COR-L47 (cell line): ENCODE measurements at places on chromosomes 5 and 9.

GRCh38 chr9:33852216-33852826 is 35.4 kb downstream of the UBE2R2 start:
- peak; percentile 63 for DNase-seq

DNA sequence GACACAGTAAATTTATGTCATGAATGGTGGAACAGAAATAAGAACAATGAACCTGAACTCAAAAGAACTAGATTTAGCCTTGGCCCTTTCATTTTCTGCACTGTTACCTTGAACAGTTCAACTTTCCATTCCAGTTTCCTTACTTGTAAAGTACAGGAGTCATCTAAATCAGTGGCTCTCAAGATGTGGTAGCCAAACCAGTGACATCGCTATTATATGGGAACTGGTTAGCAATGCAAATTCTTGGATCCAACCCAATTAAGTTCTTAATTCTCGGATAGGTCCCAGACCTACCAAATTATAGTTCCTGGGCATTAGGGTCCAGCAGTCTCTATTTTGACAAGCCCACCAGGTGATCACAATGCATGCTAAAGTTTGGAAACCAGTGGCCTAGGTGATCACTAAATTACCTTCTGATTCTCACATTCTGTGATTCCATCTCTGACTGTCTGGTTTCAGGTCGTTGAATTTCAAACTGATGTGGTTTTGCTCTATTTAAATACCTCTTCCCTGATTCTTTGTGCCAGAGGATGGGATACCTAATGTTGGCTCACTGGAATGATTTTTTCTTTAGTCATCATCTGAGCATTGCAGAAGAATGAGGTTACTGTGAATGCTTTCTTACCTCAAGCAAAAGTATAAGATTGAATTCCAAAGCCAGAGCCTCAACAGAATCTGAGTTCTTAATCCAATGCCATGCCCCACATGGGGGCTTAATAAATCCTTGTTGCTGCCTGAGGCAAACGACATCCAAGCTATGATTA is 253.8 kb downstream of the ENC1 start:
- no peak for DNase-seq

- DNase-seq, result no peak
Observed at GRCh38 chr5:122358372-122358979, 46.4 kb downstream of the SNCAIP start.

DNA sequence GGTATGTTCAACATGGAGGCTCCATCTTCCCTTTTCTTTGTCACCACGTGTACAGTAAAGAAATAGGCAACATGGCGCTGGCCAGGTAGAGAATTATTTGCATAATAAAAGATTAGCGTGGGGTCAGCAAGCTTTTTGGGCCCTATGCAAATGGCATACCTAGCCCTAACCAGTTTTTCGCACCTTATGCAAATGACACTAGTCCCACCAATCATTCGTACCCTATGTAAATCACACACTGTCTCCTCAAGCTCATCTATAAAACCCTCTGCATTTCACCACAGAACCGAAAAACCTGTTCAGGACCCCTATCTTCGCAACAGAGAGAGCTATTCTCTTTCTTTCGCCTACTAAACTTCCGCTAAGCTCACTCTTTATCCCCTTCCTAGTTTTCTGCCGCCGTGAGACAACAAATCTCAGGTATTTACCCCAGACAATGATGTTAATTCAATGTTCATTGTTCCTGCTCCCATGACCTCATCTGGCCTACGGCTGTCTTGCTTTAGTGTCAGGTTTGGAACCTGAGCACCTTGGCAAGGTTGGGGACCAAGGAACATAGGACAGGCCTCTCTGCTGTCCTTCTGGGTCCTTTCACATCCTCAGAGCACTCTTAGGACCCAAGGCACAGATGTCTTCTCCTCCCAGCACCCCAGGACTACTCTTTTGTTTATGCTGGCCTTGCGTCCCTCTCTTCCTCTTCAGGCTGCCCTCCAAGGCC is 180.7 kb upstream of the RAI14 start:
- DNase-seq, result no peak

- no peak for DNase-seq
Observed at GRCh38 chr5:126849101-126849678, 72.3 kb downstream of the LMNB1 start.

- peak; percentile 89 for DNase-seq
Observed at GRCh38 chr5:140240987-140241706, 61.8 kb downstream of the PFDN1 start.

GRCh38 chr5:112637343-112637742 is 100.3 kb upstream of the APC start:
- no peak for DNase-seq

GRCh38 chr9:84343111-84343521 is 2.6 kb upstream of the SLC28A3 start:
- DNase-seq, result no peak

- no peak for DNase-seq
Observed at GRCh38 chr9:25917731-25918362, 239.6 kb upstream of the TUSC1 start.

DNA sequence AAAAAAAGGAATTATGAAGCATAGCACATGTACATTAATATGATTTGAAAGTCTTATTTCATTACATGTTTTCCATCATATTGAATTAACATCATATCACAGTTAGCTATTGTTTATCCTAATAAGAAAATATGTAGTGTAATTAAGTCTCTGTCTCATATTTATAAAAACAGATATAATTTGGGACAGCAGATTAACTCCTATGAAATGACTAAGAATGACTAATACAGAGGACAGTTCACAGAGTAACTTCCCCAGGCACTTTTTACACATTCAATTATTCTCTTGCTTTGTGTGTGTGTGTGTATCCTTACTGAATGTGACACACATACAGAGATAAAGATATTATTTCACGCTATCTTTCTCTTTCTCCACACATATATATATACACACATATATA is 2400.9 kb upstream of the C9orf72 start:
- DNase-seq, result no peak

DNA sequence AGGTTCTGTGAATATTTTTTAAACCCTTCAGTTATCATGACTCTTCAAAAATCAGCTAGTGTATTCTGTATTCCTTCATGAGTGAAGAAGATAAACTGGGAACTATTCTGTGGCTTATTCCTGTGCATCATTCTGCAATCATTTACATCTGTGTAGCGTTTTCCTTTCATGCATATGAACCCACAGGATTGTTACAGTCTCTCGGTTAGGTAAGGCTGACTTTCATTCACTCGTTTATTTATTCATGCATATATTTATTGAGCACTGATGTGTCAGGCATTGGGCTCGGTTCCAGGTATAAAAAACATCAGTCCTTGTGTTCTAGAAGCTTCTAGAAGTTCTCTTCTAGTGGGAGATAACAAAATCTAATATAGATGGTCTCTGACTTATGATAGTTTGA is 318.4 kb downstream of the MAN2A1 start:
- DNase-seq, result no peak

- no peak for DNase-seq
Observed at GRCh38 chr5:38079620-38080402, 178.5 kb upstream of the EGFLAM start.

GRCh38 chr5:129912601-129913255 is 8.5 kb downstream of the CHSY3 start:
- no peak for DNase-seq

DNA sequence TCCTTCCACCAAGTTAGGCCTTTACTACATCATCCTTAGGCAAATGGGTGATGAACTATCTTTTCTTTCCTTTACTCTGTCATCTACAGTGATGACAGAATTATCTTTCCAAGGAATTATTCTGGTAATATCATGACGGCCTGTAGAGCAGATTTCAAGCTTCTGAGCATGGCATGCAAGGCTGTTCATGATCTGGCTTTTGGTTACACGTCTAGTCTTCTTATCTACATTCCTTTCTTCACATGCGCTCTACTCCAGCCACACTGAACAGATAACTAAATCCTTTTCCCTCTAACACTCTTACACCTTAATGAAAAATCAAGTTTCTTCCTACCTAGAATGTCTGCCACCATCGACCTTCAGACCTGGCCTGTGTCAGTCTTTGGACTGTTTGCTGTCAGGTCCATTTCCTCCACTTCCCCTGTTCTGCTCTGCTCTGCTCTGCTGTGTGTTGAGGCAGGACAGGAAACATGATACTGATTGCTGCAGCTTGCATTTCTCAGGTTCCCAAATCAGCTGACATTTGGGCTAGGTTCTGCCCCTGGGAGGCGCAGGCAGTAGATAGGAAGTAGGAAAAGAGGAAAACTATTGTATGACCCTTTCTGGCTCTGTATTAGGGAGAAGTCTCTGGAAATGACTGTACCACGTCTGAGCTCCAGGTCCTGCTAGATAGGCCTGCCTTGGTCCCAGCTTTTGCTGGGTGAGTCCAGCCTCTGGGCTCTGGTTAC is 4.2 kb downstream of the SCGB3A2 start:
- no peak for DNase-seq

DNA sequence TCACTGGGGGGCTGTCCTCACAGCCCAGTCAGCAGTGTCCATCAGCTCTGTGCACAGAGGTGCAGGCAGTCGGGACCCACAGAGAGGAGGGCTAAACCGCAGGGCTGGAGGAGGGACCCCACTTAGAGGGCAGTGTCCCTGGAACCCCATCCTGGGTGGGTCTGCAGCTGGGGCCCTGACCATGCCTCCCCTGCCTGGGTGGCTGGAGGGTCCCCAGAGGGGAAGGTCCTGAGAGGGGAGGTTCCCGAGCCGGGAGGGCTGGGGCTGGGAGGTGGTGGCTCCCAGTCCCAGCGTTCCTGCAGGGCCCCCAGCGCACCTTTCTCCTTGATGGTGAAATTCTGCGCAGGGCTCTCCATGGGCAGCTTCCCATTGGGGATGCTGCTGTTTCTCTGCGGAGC is 32.7 kb downstream of the EXOC3 start:
- DNase-seq, result no peak

DNA sequence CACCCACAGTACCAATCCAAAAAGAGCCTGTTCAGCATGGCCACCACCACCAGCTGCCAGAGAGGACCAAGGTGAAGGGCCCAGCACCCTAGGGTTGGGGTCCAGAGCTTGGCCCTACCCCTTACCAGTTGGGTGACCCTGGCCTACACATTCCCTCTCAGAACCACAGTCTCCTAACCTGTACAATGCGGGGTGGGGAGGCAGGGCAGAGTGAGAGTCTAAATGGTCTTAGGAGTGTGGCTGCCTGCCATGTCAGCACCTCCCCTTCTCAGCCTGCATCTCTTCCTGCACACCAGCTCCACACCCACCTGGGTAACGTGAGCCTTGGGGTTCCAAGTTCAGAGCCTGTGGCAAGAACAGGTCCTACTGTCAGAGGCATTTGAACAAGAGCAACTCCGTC is 92.2 kb downstream of the C5orf15 start:
- no peak for DNase-seq

DNA sequence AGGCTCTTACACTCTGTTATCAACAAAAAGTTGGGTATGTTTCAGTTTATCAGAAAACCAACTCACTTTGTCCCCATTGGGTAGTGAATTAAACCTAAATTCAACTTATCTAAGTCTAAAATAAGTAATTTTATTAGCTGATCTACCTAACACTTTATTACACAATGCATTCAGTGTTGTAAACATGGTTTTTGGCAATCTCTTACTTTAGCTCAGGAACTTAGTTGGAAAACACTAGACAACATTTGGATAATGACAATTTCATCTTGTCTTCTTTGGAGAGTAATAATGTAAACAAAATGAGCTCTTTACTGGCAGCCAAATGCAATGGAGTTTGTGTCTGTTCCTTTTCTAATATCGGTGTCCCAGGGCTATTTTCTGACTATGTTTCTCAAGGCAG is 33.0 kb downstream of the FGF10 start:
- no peak for DNase-seq

GRCh38 chr5:73454379-73455036 is 5.9 kb upstream of the FOXD1 start:
- peak; percentile 67 for DNase-seq

- no peak for DNase-seq
Observed at GRCh38 chr5:144093400-144093799, 77.1 kb downstream of the YIPF5 start.

DNA sequence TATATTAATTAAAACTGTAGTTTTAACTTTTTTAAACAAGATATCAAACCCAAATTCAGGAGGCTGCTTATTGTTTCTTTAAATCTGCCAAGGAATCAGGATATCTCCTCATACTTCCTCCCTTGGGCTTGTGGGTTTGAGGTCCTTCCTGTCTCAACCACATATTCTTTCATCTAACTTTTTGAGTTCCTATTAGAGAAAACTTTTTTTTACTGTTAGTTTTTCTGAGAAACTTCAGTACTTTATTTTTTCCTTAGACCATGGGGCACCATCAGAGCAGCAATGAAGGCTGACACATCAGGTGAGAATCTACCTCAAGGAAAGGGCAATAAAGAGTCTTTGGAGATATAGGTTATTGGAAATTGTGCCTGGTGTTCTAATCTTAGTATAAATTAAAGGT is 56.7 kb downstream of the TSSK1B start:
- DNase-seq, result no peak

- no peak for DNase-seq
Observed at GRCh38 chr9:138028596-138028995, 151.0 kb downstream of the CACNA1B start.

- DNase-seq, result no peak
Observed at GRCh38 chr5:170294556-170294955, 3.0 kb downstream of the LCP2 start.

DNA sequence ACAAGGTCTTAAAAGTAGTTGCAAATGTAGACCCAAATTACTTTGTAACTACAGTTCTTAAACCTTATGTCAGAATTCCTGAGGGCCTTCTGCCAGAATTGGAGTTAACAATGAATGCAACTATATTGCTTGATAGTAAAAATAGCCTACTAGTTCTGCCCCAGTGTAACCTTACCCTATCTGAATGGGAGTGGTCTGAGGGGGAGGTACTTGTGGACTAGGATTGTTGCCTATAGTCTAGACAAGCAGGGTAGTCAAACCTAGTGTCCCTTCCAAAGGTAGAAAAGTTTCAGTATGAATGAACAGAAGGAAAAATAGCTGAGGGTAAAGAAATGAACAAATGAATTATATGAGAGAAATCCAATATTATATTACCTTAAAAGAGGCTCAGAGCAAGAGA is 242.2 kb downstream of the PJA2 start:
- DNase-seq, result no peak

DNA sequence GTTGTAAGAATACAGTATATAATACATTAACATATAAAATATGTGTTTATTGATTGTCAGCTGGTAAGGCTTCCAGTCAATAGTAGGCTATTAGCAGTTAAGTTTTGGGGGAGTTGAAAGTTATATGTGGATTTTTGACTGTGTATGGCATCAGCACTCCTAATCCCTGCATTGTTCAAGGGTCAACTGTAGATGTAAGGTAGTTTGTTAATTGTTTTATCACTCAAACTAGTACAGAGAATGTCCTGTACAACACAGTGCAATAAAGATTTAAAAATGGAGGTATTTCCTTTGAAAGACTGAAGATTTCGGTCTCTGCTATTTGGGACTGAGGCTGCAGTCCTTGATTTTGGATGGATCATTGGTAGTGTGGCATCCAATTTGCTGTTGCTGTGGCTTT is 484.4 kb downstream of the KDM4C start:
- no peak for DNase-seq

DNA sequence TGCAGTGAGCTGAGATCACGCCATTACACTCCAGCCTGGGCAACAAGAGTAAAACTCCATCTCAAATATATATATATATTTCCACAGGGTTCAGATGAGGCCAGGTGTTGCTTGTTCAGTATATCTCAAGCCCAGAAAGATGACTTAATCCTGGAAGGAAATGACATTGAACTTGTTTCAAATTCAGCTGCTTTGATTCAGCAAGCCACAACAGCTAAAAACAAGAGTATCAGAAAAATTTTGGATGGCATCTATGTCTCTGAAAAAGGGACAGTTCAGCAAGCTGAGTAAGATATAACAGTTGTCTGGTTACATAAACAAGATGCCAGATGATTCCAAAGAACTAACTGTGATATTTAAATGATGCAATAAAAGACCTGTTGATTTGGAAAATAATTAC is 352.0 kb downstream of the KCTD16 start:
- DNase-seq, result no peak
